CD4-positive, alpha-beta memory T cell (primary cell): ENCODE measurements at places on chromosomes 6 and 20.

- DNase-seq = no peak
- no peak overlapping the region for H3K4me3 ChIP-seq
- H3K4me1 ChIP-seq = no peaks in the 10 kb centered on the region
- H3K36me3 ChIP-seq = no peaks in the 10 kb centered on the region
Observed at GRCh38 chr6:104644848-104645247, 214.9 kb downstream of the HACE1 start.

- H3K4me1 ChIP-seq = no peaks in the 10 kb centered on the region
- H3K4me3 ChIP-seq = no peak overlapping the region
- no peaks in the 10 kb centered on the region for H3K27me3 ChIP-seq
Observed at GRCh38 chr6:8014947-8015346, 49.2 kb downstream of the BLOC1S5 start.

DNA sequence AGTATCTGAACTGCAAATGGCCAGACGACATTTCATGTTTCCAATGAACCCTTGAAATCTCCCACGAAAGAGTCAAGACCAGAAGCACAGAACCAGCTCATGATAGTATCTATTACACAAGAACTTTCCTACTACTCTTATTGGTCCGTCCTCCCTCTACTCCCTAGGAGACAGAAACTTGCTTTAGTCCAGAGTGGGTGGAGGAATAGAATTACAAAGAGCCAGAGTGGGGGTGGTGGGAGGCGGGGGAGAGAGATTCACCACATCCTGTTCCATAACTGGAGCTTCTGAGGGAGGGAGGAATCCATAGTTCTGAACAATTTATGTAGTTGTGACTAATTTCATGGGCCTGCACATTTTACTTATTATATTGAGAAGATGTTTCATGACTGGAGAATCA is 18.5 kb upstream of the WFDC10A start:
- no peaks in the 10 kb centered on the region for H3K27me3 ChIP-seq
- no peak for DNase-seq
- H3K4me1 ChIP-seq = no peaks in the 10 kb centered on the region
- no peak overlapping the region for H3K4me3 ChIP-seq
- no peak overlapping the region for H3K27ac ChIP-seq

- H3K27ac ChIP-seq = peak overlapping the region; percentile 54
- no peaks in the 10 kb centered on the region for H3K27me3 ChIP-seq
- peaks cover 100% of the 10 kb centered on the region for H3K4me1 ChIP-seq
- peak overlapping the region; percentile 29 for H3K4me3 ChIP-seq
- DNase-seq = peak; percentile 69
Observed at GRCh38 chr6:111841822-111842221, 31.4 kb downstream of the FYN start.
